ENCODE measurements at places on chromosomes 5 and 9.
A peak's percentile ranks its signal among the peaks of the same experiment; 100 is the strongest.

- DNase-seq: no peak
Measured at GRCh38 chr9:21906213-21906612, 88.0 kb downstream of the CDKN2A start.

DNA sequence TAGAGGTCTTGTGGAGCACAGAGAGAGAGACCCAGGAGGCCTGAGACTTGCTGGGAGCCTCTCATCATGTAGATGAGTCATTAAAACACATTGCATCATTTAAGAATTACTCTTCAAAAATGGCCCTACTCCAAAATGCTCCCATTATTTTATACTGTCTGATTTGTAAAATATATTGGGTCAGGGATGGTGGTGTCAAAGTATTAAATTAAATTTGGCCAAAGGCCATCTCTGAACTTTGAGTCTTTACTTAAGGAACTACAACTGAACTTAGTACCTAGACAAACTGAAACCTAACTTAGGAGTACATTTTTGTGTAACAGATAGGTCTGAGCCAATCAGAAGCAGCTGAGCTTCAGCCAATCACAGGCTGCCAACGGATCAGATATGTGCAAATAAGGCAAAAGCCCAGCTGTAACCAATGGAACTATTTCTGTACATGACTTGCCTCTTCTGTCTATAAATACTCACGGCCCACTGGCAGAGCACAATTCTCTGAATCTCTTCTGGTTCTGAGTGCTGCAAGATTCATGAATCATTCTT lies 657.2 kb downstream of the TLE1 start:
- DNase-seq: no peak

DNA sequence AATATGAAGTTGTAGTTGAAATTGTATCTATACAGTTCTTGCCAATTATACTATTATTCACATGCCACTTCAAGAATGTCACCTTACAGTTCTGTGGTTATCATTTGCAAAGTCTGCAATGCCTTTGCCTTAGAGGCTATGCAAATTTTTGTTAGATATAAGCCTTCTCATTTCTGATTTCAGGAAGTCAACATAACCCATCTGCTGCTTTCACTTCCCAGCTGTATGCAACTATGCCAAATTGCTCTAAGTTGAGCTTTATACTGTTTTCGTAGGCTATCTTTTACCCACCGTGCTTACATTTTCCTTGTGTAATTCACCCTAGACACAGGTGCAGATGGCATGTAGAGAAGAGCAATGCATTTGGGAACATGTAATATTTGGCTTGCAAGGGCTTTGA lies 1083.0 kb downstream of the CDH9 start:
- DNase-seq: no peak

GRCh38 chr5:136032564-136032963 lies 3.8 kb downstream of the TGFBI start:
- no peak for DNase-seq

- DNase-seq: peak; percentile 44
Measured at GRCh38 chr5:7759257-7759871, 91.6 kb downstream of the CFAP90 start.

GRCh38 chr5:68679041-68679440 lies 414.8 kb upstream of the SLC30A5 start:
- DNase-seq: no peak

- no peak for DNase-seq
Measured at GRCh38 chr5:170880084-170880483, 18.3 kb downstream of the RANBP17 start.

DNA sequence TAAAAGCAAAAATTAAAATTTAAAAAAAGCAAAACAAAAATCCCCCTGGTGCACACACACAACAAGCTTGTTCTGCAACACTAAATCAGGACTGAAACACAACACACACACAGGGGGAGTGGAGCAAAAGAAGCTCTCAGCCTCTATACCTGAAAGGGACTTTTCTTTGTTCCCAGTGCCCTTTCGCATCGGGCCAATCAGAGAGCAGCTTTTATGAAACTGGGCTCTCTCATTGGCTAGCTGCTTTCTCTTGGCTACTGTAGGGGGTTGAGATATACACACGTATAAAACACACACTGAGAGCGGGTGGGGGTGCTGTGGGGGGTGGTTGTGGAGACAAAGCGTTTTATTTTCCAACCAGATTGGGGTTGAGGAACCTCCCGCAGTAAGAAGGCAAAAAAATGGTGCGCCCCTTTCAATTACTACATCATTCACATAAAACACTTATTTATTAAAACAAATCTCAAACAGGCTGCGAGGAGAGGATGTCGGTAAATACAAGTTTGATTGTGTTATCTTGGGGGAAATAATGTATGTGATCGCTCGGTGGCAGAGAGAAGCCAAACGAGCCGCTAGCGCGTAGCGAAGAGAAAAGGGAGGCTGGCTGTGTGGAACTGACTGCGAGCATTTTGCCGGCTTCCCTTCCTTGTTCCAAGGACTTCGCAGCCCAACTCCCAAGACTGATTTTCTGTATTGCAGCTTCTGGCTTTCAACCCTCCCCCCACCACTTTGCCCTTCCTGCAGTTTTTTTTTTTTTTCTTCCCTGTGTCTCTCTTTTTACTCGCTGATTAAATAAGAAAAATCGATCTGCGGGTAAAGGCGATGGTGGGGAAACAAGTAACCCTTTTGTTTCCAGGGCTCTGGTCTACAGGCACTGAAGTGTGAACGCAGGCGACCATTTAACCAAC lies 2.5 kb upstream of the ZNF608 start:
- DNase-seq: peak; percentile 92

DNA sequence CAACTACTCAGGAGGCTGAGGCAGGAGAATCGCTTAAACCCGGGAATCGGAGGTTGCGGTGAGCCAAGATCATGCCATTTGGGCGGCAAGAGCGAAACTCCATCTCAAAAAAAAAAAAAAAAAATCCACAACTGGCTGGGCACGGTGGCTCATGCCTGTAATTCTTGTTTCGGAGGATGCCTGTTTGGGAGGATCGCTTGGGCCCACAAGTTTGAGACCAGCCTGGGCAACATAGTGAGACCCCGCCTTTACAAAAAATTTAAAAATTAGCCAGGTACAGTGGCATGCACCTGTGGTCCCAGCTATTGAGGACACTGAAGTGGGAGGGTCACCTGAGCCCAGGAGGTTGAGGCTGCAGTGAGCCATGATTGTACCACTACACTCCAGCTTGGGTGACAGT lies 1.9 kb upstream of the EIF4EBP3 start:
- DNase-seq: no peak

DNA sequence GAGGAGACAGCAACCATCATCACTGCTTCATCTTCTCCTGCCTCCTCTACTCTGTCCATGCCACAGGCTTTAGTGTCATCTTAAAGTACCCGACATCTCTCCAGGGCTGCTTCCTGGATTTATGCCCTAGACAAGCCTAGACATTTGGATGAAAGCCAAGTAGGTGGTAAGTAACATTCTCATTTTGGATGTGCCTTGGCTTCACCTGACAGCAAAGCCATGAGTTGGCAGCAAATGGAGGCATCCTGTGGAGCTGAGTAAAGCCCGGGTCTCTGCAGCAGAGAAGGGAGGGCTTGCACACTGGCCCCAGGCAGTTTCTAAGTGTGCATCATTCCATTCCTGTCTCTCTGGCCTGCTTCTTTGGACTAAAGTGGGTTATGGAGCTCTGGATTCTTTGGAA lies 299.1 kb downstream of the DMAC1 start:
- DNase-seq: no peak

- DNase-seq: no peak
Measured at GRCh38 chr5:4348423-4348822, 752.8 kb downstream of the IRX1 start.

DNA sequence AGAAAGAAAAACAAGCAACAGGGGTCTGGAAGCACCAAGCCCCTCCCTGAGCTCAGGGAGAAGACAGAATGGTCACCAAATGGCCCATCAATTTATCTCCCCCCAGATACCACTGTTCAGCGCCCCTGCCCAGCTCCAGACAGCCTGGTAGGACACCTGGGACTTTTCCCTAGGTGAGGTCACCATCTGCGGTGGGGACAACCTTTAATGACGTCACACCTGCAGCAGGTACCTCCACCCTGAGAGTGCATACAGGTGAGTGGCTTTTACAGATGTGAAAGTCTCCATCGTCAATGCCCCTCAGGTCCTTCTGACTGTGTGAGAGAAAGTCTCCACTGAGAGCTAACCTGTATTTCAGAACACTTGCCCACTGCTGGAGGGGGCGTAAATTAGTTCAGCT lies 34.3 kb upstream of the LAMC3 start:
- no peak for DNase-seq

GRCh38 chr9:85108229-85108628 lies 438.7 kb downstream of the NTRK2 start:
- DNase-seq: no peak

DNA sequence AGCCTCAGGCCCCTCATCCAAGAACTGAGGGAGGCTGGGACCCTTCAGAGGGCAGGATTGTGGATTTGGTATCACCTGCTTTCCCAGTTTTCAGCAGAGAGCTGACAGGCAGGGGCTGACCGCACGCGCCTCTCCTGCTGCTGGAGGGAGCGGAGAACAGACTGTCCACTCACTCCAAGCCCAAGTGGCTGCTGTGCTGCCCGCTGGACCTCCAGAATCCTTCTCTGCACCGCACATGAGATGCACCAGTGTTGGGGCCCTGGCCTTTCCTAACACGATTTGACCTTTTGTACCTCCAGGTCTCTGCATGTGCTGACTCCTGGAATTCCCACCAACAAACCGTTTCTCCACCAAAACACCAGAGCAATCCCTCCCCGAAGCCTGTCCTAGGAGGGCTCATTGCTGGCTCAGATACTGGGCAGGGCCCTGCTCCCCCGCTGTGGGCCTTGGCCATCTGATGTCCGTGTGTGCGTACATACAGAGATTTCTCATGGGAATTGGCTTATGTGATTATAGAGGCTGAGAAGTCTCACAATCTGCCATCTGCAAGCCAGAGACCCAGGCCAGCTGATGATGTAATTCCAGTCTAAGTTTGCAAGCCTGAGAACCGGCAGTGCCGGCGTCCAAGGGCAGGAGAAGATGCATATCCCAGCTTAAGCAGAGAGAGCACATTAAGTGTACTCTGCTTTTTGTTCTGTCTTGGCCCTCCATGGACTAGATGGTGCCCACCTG lies 141.7 kb downstream of the GADD45G start:
- peak; percentile 92 for DNase-seq
